ENCODE measurements at places on chromosomes 6 and 20.

GRCh38 chr6:20929283-20929682 lies 395.0 kb downstream of the CDKAL1 start:
- DNase-seq: no peak

DNA sequence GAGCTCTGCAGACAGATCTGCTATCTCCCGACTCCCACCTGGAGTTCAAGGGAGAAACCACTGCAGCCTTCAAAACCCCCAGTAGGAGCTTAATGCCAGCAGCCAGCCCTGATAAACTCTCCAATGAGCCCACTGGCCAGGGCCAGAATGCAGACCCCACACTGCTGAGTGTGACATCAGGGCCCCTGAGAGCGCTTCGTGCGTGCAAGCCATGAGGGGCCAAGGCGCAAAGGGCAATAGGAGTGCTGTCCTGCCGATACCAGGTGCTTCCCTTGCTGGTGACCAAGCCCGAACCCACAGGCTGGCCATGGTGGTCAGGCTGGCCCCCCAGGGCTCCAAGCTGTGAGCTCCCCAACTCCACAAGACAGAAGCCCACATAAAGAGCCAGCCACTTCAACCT lies 33.2 kb upstream of the CST7 start:
- DNase-seq: no peak

- DNase-seq: no peak
These were observed 13.0 kb downstream of the AFDN start for GRCh38 chr6:167839755-167840154.

DNA sequence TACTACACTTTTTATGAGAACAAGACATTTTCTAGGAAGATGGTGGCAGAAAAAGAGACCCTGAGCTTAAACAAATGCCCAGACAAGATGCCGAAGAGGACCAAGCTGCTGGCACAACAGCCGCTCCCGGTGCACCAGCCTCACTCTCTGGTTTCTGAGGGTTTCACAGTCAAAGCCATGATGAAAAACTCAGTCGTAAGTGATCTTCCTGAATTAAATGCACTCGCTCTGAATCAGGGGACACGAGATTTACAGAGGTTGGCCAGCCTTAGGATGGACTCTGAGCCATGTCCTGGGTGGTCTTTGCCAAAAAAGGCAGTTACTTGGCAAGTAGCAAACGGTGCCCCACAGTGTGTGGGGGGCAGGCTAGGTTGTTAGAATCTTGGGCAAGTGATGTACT lies 423 bp downstream of the PACRG start:
- DNase-seq: peak; percentile 11

- DNase-seq: peak; percentile 43
These were observed 451.0 kb upstream of the MAN1A1 start for GRCh38 chr6:119800526-119800925.

- DNase-seq: no peak
These were observed 64.7 kb downstream of the GPR6 start for GRCh38 chr6:110042670-110043296.

DNA sequence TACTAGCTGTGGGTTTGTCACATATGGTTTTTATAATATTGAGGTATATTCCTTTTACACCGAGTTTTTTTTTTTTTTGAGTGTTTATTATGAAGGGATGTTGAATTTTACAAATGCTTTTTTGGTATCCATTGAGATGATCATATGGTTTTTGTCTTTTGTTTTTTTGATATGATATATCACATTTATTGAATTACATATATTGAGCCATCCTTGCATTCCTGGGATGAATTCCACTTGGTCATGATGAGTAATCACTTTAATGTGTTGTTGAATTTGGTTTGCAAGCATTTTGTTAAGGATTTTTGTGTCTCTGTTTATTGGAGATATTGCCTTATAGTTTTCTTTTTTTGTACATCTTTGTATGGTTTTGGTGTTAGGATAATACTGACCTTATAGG lies 3.3 kb upstream of the ZNF337 start:
- peak; percentile 41 for DNase-seq

DNA sequence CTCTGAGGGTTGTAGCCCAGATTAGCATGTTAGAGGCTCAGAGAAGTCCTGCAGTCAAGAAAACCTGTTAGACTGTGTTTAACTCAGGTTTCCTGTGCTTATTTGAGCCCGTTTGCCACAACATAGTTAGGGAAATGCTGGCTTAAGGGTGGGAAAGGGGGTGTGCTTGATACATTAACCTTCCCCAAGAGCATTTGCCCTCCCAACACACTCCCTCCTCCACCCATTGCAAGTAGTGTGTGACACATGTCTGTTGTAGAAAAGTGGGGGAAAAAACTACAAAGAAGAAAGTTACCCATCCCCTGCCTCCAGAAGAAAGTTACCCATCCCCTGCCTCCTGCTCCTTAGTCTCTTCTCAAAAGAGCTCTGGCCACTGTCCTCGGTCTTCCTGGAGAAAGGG lies 36.8 kb upstream of the MRPS18A start:
- no peak for DNase-seq

DNA sequence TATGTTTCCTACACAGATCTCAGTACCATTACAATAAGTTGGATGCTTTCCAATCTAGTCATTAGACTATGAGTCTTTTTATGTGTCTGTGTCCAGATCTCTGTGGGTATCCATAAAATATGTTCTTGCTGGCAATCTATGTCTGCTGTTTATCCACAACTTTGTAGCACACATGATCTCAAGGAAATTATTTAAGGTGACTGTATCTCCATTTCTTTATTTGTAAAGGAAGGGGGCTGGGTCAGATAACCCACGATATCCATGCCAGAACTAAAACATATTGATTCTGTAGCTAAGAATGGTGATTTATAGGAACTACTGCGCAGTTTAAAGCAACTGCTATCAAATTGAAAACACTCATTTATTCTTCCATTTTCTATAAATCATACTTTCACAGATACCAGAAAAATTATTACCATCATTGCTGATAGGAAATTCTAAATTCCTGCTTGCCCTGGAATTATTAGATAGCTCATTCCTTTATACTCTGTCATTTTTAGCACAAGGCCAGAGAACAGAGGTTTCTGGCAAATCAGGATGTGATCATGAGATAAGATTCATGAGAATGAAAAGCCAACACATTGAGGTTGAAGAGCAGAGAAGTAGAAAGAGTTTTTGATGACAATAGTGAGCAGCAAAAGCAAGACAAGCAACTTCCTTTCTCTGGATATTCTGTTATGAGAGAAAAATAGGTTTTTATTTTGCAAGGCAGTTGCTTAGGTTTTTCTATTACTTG lies 851.4 kb upstream of the CITED2 start:
- DNase-seq: peak; percentile 67

DNA sequence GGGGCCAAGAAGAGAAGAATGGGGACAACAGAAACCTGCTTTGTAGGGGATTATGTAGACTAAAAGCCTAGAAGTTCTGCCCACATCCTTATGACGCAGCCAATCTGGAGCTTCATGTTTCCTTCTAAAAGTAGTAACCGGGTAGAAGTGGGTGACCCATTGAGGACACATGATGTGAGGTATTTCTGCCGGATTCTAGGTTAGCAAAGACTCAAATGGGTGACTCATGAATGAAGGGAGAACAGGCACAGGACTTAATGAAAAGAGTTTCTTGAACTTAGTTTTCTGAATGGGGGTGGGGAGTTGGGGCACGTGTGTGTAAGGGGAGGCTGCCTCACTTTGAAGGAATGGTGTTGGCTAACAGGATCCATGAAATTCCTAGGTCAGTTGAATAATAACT lies 68.8 kb downstream of the CDS2 start:
- peak; percentile 67 for DNase-seq

- no peak for DNase-seq
These were observed 255.6 kb downstream of the PREX1 start for GRCh38 chr20:48571949-48572847.

GRCh38 chr6:105974986-105975385 lies 111.2 kb upstream of the PRDM1 start:
- DNase-seq: no peak

- DNase-seq: no peak
These were observed 219.7 kb downstream of the FARS2 start for GRCh38 chr6:5481033-5481432.

GRCh38 chr20:20755231-20755630 lies 42.8 kb upstream of the RALGAPA2 start:
- no peak for DNase-seq

DNA sequence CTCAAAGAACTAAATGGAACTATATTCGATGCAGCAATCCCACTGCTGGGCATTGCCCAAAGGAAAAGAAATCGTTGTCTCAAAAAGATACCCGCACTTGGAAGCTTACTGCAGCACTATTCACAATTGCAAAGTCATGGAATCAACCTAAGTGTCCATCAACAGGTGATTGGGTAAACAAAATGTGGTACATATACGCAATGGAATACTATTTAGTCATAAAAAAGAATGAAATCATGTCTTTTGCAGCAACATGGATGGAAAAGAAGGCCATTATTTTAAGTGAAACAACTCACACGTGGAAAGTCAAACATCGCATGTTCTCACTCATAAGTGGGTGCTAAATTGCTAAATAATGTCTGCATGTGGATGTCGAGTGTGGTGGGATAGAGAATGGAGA lies 70.9 kb upstream of the MPC1 start:
- DNase-seq: no peak

DNA sequence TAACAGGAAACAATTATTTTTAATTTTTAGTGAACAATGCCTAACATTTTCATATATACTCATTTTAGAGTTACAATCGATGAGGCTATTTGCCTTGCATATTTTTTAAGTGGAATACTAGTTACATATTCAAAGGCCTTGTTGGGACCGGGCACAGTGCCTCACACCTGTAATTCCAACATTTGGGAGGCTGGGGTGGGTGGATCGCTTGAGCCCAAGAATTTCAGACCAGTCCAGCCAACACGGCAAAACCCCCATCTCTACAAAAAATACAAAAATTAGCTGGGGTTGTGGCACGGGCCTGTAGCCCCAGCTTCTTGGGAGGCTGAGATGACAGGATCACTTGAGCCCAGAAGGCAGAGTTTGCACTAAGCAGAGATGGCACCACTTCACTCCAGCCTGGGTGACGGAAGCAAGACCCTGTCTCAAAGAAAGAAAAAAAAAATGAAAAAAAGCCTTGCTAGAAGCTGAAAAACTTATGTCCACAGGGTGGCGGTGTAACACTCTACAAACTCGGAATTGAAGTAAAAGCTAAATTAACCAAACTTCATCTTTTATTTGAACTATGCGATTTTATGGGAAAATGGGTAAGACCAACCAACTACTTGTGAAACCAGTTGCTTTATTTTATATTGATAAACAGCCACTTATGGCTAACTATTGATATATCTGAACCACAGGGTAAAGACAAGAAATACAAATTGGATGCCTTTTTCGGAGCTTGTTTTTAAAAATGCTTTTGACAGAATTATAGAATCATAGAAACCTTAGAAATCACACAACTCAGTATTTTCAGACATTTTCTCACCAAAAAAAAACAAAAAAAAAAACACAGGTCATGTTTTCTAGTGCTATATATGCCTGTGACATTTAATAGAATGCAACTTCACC lies 24.1 kb upstream of the ROS1 start:
- peak; percentile 85 for DNase-seq

GRCh38 chr6:30231067-30231466 lies 17.9 kb upstream of the TRIM26 start:
- no peak for DNase-seq

- peak; percentile 54 for DNase-seq
These were observed 700 bp downstream of the GFOD1 start for GRCh38 chr6:13486679-13487121.

GRCh38 chr20:10282979-10283456 lies 64.4 kb downstream of the SNAP25 start:
- DNase-seq: no peak

- DNase-seq: no peak
These were observed 391 bp downstream of the ADGRF1 start for GRCh38 chr6:47041741-47042140.

- DNase-seq: peak; percentile 82
These were observed 334.1 kb downstream of the COL12A1 start for GRCh38 chr6:74871757-74872156.

DNA sequence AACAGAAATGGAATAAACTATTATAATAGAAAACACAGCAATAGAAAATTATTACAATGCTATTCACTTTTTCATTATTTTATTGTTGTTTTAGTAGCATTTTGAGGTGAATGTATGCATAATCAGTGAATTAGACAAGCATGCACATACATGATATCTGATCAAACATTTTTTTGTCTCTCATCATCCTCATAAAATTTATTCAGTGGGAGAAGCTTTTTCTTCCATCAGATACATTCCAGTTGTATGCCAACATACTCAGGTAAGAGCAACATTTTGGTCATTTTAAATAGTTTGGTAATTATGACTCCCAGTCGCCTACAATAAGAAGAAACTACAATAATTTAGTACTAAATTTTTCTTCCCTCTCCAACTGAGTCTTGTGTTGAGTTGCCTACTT lies 44.5 kb downstream of the ADGRF1 start:
- DNase-seq: no peak

GRCh38 chr6:158559895-158560835 lies at the start of gene TMEM181:
Gene TMEM181 (plus strand): TSS chr6:158560091. CDS start chr6:158560225, 134 bp downstream.
- peak; percentile 75 for DNase-seq

DNA sequence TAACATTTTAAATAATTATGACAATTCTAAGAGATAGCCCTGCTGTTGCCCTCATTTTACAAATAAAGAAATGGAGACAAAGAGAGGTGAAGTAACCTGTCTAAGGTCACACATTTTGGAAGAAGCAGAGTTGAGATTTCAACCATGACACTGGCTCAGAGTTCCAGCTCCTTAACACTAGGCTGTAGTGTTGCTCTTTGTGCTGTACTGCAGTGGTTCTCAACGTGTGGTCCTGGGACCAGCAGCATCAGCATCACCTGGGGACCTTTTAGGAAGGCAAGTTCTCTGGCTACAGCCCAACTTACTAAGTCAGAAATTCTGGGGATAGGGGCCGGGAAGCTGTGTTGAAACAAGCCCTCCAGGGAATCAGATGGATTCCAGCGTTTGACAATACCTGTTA lies 62.4 kb upstream of the FERMT1 start:
- DNase-seq: no peak

- no peak for DNase-seq
These were observed 139.1 kb downstream of the ARID1B start for GRCh38 chr6:156916130-156916801.

- no peak for DNase-seq
These were observed 122.4 kb downstream of the IPCEF1 start for GRCh38 chr6:154234019-154234772.

DNA sequence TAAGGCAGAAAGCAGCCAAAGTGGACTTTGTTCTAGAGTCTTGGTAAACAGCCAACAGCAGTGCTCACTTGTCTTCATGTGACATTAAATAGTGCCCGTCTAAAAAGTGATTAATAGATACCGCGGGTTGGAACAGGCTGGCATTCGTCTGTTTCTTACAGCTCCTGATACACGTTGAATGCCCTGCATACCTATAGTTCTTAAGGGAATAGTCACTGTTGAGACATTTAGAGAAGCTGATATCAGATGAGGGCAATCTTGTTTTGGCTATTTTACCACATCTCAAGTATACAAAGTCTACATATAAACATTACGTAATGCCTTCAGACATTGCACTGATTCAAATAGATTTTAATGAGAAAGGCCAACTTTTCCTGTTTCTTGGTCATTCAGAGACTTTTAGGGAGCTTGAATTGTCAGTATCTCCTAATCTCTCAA lies 374.9 kb upstream of the FLRT3 start:
- peak; percentile 4 for DNase-seq

Measured in fibroblast of mammary gland (primary cell).